ENCODE measurements at places on chromosomes 1 and 21.

DNA sequence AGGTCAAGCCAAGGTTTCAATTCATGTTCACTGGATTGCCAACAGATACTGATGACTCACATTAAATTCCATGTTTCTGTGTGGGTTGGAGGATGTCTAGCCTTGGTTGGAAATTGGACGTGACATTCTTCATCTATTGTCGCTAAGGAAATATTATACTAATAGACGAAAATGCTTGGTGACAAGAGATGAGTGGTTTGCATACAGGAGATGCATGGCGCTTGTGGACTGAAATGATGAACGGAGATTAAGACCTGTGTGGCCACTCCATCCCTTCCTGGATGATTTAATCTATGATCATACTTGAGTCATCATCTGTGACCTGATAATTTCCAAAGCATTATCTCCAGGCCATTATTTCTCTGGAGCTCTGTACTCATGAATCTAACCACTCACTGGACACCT lies 97.0 kb upstream of the CD34 start:
- no peak for DNase-seq

DNA sequence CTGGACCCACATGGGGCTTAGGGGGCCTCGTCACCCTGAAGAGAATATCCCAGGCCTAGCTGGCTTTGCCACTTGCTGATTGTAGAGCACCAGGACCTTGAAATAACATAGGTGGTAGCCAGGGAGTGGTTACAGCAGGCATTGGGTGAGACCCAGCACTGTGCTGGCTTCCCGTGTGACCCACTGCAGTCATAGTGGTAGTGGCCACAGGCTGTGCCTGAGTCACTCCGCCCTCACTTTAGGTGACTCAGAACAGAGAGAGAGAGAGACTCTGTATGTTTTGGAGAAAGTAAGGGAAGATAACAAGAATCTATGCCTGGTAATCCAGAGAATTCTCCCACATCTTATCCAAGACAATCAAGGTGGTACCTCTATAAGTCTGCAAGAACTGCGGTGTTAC lies 98.7 kb upstream of the LHX8 start:
- no peak for DNase-seq

DNA sequence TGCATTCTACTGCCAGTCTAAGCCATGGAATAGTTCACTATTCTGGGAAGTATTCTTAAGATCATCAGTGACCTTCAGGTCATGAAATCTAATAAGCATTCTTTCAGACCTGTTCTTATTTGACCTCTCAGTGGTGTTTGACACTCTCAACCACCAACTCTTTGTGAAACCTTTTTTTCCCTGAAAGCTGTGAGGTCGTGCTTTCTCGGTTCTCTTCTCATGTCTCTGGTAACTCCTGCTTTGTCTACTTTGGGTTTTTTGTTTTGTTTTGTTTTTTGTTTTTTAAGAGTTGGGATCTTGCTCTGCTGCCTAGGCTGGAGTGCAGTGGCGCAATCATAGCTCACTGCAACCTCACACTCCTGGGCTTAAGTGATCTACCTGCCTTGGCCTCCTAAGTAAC lies 56.3 kb downstream of the POU2F1 start:
- DNase-seq = no peak

DNA sequence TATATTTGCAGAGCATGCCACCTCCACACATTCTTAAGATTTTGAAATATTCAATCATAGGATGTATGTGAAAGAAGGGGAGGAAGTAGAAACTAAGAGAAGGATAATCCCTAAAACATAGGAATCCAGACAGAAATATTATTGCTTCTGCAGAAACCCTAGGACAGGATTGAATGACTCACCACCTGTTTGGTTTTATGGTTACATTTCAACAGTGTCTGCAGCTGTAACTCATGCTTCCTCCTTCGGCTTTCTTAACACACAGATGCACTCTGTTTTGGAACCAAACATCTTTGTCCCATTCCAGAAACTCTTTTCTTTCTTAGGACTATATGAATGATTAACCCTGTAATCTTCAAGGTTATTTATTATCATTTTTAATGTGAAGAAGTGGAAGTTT lies 20.7 kb downstream of the RGS7 start:
- DNase-seq = no peak

- no peak for DNase-seq
Measured at GRCh38 chr1:17579951-17580939, 40.7 kb downstream of the ARHGEF10L start.

DNA sequence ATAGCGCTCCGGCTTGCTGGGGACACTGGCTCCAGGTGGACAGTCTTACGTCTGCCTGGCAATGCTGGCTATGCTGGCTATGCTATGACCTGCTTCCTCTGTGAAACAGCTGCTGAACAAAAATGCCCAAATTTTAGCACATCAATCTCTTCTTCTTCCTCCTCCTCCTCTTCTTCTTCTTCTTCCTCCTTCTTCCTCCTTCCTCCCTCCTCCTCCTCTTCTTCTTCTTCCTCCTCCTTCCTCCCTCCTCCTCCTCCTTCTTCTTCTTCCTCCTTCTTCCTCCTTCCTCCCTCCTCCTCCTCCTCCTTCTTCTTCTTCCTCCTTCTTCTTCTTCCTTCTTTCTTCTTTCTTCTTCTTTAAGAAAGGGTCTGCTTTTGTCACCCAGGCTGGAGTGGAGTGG lies 401.3 kb downstream of the KIF26B start:
- DNase-seq = no peak

GRCh38 chr1:246157516-246157915 lies 349.6 kb downstream of the SMYD3 start:
- DNase-seq = no peak

GRCh38 chr1:152777510-152778137 lies 2.7 kb downstream of the LCE1F start:
- no peak for DNase-seq

DNA sequence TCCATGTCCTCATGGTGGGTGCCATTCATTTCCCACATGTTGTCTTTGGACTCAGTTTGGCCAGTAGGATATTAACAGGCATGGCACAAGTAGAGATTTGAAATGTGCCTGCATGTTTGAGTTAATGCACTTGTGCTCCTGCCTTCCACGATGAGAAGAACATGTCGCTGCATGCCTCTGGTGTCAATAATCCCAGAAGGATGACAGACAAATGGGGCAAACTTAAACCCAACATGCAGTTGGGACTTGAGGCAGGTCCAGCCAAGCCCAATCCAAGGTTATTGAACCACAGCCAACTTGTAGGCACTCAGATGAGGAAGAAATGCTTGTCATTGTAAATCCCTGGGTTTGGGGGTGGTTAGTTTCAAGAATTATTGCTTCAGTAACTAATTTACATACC lies 174.6 kb downstream of the TRIM33 start:
- no peak for DNase-seq

DNA sequence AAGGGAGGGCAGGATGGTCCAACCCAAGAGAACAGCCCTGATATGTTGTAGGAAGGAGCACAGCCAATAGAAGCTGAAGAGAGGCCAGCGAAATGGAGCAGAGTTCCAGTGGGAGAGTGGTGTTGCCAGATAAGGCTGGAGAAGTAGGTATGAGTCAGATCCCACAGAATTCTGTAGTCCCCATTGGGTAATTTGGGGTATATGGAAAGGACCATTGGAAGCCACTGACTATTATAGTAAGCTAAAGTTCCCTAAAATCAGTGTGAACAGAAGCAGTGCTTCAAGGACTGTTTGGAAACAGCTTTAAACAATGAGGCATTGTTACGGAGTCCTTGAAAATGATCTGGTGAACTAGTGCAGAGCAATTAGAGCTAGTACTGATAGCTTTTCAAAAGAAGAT lies 63.0 kb downstream of the DISP1 start:
- no peak for DNase-seq

DNA sequence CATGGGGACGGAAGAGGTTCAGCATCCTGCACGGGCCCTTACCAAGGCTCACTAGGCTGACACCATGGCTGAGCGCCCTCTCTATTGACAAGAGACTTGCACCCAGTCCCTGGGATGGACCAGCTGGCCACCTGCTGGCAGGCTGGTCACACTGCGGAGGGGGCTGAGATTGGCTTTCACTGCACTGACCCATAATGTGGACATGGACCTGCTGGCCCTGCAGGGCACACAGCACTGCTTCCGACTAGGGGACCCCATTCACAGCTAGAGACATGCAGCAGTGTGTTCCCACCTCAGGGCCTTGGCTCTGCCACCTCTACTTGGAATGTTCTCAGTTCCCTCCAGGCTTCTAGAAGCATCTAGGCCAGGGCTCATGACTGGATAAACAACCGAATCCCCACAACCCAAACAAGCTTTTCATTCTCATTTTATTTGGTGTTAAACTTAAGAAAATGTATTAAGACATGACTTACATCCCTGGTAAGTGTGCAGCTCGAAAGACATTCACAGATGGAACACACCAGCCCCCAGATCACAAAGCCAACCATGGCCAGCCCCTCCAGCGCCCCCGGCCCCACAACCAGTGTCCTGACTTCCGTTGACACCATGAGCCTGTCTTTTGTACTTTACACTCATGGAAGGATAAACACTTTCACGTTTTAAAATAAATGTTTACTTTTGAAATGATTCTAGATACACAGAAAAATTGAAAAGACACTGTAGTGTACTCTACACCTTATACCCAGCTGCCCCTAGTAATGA lies 9.3 kb upstream of the SRARP start:
- DNase-seq = no peak

GRCh38 chr1:10818262-10819197 lies 22.1 kb upstream of the CASZ1 start:
- DNase-seq = no peak

GRCh38 chr1:47840393-47841190 lies 156.6 kb downstream of the TRABD2B start:
- no peak for DNase-seq

DNA sequence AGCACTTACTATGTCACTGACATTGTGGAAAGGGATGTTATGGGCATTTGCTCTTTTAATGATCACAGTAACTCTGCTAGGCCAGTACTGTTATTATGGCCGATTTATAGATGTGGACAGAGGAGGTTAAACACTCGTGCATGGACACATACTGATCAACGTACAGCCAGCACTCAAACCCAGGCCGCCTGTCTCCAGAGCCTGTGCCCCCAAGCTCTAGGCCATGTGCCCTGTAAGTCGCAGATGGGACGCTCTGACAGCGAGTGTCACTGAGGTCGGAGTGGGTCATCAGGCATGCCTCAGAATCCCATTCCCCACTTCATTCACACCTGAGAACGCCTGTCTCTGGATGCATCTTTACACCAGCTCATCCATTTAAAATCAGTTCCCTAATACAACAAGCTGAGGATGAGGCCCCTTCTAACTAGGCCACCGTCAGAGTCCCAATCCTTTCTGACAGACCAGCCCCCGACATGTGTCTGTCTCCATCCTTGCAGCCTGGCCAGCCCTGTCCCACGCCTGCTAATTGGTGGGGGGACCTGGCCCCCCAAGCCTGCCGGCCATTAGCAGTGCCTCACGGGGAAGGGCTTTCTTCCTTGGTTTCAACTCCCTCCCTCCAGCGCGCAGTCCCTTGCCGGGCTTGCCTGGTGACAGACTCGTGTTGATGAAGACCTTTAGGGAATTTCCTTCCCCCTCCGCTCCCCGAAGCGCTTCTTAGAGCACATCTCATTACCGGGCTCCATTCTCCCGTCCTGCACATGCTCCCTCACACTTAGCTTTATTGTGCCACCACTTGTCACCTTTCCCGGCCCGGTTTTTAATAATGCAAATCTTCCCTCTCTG lies 436.8 kb downstream of the KIF26B start:
- DNase-seq = no peak

- no peak for DNase-seq
Measured at GRCh38 chr1:216553040-216553439, 129.8 kb upstream of the USH2A start.

DNA sequence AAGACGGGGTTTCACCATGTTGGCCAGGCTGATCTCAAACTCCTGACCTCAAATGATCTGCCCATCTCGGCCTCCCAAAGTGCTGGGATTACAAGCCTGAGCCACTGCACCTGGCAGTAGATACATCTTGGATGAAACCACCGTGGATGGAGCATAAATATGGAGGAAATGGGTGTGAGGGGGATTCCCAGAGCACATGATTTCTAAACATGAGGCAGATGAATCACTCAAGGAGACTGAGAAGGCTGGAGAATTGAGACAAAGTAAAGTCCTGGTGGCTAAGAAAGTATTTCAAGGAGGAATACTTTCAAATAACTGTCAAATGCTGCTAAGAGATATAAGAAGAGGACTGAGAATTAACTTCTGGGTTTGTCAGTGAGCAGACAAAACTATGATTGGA lies 5.4 kb upstream of the PGBD5 start:
- DNase-seq = no peak

DNA sequence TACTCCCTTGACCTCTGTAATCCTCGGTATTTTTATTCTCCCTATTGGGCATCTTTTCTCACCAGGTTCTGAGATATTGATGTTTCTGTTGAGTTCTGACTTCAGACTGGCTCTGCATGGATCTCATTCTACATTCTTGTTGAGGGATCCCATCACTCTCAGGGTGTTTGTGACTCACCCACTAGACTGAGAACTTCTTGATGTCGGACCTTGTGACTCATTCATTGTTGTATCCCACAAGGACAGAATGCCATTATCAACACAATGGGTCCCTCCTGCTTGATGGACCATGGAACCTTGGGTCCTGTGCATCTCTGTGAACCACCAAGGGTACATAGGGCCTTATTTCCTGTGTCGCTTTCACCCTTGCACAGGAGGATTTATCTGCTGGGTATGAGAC lies 174.1 kb downstream of the PBX1 start:
- DNase-seq = no peak

GRCh38 chr1:245802941-245803665 lies 648.3 kb downstream of the KIF26B start:
- no peak for DNase-seq

GRCh38 chr21:31844206-31844605 lies 28.6 kb upstream of the HUNK start:
- no peak for DNase-seq

DNA sequence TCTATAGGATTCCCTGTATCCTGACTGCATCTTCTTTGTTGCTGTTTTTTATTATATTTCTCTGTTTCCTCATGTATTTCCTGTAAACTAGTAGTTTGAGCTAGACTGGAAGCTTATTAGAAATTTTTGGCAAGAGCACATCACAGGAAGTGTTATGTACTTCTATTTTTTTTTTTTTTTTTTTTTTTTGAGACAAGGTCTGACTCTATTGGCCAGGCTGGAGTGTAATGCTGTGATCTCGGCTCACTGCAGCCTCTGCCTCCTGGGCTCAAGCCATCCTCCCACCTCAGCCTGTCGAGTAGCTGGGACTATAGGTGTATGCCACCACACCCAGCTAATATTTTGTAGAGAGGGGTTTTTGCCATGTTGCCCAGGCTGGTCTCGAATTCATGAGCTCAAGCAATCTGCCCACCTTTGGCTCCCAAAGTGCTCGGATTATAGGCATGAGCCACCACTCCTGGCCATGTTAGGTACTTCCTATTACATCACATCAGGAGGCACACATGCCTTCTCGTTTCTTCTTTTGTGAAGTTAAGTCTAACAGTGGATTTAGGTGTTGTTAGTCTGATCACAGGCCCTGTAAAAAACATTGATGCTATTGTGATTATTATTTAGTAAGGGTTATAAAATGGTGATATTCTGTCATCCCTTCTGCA lies 12.5 kb downstream of the C1orf21 start:
- no peak for DNase-seq

DNA sequence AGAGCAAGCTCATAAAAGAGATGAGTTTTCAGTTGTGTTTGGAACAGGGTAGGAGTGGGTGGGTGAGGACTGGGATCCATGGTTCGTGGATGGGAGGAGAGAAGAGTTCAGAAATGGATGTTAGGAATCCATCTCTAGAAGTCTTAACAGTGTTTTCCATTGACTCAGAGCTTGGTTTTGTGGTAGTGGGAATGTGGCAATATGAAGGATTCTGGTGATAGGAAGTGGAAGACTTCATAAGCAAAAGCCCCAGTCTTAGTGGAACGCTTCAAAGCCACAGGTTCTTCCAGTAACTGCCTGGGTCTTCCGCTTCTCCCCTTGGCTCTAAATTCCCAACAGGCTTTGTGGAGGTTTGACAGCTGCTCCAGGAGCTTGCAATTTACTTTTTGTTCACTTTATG lies 167.9 kb downstream of the KCNJ6 start:
- DNase-seq = no peak
